ENCODE measurements at places on chromosomes 3 and 15.

GRCh38 chr15:69658411-69658945 is 205.9 kb downstream of the RPLP1 start:
- no peak for DNase-seq

DNA sequence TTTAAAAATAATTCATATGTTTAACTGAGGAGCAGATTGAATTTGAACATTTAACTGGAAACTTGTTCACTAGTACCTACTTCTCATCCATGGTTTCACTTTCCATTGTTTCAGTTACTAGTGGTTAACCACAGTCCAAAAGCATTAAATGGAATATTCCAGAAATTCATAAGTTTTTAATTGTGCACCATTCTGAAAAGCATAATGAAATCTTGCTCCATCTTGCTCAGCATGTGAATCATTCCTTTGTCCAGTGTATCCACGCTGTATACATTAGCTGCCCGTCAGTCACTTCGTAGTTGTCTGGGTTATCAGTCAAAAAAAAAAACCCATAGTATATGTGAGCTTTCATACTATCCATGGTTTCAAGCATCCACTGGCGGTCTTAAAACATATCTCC is 217.6 kb downstream of the TPRG1 start:
- no peak for DNase-seq

- no peak for DNase-seq
Observed at GRCh38 chr3:197428952-197429351, 126.8 kb downstream of the BDH1 start.

DNA sequence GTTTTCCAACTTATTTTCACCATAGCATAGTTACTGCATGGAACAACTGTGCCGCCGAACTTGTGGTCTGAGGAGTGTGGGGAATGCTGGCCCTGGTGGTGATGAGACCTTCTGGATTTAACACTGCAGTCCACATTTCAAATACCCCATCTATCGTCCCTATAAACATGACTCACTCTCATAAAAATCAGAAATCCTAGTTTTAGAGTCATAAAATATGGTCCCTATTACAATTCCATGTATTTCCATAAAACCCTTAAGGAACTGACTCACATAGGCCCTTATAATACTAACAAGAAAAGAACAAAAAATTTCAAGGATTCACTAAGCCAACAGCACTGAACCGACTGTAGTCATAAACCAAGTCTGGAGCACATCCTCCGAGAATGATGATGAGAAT is 147.2 kb downstream of the FOXP1 start:
- no peak for DNase-seq

- no peak for DNase-seq
Observed at GRCh38 chr3:173773800-173774199, 376.3 kb downstream of the NLGN1 start.

Data from stimulated activated CD8-positive, alpha-beta memory T cell treated with anti-CD3 and anti-CD28 coated beads, Interleukin-7, amount 100 ng/mL, for 1 hour (primary cell).